ENCODE measurements at places on chromosomes 4 and X.

GRCh38 chr4:97845758-97846157, 297.5 kb downstream of the STPG2 start:
- no peak for DNase-seq

- DNase-seq: no peak
Observed at GRCh38 chrX:24979081-24979480, 36.7 kb downstream of the ARX start.

GRCh38 chrX:108359806-108360602, 78.2 kb downstream of the COL4A6 start:
- no peak for DNase-seq

GRCh38 chr4:57187246-57187645, 77.1 kb upstream of the IGFBP7 start:
- no peak for DNase-seq

DNA sequence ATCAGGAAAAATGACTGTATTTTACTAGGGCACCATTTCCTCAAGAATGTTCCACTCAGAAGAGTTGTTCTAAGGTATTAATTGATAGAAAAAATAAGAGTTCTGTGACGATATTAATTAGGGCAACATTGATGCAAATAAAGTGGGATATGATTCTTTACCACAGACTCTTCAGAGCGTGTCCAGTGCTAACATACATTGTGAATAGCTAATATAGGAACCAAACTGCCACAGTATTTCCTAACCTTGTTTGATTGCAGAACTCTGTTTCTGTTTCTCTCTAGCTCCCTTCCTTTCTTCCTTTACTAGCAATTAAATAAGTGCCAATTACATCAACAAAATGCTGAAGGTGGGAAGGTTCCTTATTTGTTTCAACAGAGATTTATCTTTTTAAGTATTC, 154.1 kb upstream of the CPEB2 start:
- no peak for DNase-seq

DNA sequence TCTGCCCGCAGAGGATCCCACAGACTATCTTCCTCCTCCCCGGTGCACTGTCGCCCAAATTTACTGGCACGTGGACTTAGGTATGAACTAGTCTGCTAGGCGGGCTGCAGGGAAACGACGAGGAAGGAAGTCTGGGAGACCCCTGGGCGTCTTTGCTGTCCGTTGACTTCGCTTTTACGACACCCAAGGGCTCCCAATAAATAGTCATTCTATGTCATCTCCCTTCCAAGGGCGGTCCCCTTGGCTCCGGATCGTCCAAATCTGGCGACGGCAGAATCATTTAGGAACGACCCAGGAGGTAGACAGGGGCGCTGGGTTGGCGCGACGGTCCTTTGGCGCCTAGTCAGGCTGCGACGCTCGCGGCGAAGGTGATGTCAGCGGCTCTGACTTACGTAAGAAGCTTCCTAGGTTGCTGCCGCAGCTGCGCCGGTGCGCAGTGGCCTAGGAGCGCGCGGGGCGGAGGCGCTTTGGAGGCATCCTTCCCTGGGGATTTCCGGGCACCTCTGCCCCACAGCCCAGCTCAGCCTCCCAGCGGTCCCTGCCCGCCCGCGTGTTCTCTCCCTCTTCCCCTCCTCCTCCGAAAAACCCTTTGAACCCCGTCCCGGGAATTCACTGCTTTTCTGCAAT, 2.2 kb downstream of the NHS start:
- DNase-seq: no peak

DNA sequence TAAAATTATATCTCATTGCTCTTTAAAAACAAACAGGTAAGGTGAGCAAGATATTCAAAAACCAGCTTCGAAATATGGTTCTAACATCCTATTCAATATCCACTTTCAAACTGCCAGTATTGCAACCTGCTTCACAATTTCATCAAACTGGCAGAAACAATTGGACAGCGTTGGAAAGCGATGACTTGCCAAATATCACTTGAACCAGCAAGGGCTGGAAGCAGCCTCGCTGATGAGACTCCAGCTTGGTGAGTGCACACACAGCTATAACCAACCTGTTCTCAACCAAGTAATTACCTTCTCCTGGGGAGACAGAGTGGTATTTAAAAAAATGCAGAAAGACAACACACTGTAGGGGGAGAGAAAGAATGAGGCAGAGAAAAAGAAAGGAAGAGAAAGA, 155.8 kb upstream of the RAI2 start:
- DNase-seq: no peak

- DNase-seq: no peak
Observed at GRCh38 chrX:91414713-91415112, 19.9 kb upstream of the PABPC5 start.

DNA sequence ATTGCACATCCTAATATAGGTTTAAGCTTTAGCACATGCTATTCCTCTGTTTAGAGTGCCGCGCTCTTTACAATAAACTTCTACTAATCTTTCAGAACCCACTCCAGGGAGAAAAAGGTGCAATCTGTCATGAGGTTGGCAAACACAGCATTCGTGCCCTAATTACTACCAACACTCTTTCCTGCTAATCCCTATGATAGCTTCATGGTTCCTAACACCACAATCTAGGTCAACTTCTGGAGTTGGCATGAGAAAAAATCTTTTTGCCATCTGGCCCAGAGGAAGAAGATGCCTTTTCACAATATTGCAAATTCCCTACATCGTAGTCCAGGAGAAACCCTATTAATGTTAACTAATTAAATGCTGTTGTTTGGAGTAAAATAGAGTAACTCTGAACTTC, 39.6 kb downstream of the TMA16 start:
- no peak for DNase-seq

DNA sequence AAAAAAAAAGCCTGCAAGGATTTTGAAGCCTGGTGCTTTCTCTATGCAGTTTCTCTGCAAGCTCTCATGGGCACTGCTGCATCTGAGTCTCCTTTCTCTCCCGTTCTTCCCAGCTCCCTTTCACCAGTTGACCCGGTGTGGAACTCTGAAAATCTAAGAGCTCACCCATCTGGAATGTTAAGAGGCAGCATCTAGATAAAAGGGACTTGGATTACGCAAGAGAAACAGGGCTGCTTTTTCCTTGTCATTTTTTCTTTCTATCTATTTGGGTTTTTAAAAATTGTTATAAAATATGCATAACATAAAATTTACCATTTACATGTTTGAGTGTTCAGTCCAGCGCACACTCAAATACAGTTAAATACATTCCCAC, 95.2 kb upstream of the RPS6KA3 start:
- DNase-seq: no peak

DNA sequence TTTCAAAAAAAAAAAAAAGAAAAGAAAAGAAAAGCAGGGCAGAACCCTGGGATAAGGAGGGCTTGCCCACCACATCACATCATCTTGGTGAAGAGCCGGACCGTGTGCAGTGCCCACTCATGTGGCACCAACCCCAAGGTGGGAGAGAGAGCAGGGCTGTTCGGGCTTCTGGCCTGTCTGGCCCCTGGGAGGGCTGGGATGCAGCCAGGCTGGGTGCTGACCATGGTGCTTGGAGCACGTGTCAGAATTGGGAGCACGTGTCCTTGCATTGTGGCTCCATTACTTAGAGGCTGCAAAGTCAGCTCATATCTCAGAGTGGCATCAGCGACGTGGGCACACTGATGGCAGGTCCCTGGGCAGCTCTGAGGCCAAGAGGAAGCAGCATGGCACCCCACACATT, 100.9 kb upstream of the AFAP1 start:
- DNase-seq: no peak

DNA sequence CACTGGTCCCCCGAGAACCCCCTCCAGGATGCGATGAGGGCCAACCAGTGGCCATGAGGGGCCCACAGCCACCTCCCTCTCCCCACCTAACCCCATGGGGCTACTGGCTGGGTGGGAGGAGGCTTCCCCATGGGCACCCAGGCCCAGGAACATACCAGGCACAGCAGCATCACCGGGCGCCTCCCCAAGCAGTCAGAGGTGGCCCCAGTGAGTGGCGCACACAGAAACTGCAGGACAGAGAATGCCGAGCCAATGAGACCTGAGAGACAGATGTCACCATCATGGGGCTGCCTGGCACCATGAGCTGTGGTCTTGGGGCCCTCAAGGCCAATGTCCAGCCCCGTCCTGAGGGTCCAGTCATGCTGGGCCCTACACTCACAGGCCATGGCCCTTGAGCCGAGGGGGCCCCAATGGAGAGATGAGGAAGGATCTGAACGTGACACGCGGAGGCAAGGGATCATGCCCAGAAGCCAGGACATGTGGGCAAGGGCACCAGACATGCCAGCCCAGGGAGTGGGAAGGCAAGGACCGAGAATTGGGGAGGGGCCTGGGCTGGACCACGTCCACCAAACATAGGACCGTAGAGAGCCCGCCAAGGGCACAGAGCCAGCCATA, 30.1 kb downstream of the NOP14 start:
- DNase-seq: no peak

- DNase-seq: no peak
Observed at GRCh38 chr4:57550198-57550597, 440.0 kb upstream of the IGFBP7 start.

- DNase-seq: no peak
Observed at GRCh38 chrX:11787564-11787963, 29.5 kb downstream of the MSL3 start.

- no peak for DNase-seq
Observed at GRCh38 chrX:69138512-69138911, 26.7 kb downstream of the PJA1 start.

GRCh38 chr4:168995537-168996295, 14.3 kb downstream of the CBR4 start:
- DNase-seq: no peak

DNA sequence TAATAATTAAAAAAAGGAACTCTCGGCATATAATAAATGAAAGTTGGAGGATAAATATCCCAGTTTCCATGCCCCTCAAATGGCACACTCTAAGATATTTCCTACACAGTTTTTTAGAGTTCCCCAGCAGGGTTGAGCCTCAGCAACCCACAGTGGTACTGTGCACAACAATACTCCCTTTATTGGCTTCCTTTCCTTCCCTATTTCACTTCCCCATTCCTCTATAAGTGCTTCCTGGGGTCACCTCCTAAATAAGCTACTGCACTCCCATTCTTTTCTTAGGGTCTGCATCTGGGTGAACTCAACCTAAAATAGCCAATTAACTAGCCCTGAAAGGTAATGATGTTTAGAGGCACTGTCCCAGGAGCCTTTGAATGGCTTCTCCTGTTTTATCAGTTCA, 76.4 kb upstream of the NHS start:
- DNase-seq: no peak

DNA sequence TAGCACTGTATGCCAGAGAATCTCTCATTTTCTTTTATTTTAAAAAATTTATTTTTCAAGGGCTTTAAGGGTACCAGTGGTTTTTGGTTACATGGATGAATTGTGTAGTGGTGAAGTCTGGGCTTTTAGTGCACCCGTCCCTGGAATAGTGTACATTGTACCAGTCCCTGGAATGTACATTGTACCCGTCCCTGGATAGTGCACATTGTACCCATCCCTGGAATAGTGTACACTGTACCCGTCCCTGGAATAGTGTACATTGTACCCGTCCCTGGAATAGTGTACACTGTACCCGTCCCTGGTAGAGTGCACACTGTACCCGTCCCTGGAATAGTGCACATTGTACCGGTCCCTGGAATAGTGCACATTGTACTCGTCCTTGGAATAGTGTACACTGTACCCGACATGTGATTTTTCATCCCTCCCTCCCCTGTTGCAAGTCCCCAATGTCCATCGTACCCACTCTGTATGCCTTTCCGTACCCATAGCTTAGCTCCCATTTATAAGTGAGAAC, 56.1 kb upstream of the HELT start:
- DNase-seq: no peak

DNA sequence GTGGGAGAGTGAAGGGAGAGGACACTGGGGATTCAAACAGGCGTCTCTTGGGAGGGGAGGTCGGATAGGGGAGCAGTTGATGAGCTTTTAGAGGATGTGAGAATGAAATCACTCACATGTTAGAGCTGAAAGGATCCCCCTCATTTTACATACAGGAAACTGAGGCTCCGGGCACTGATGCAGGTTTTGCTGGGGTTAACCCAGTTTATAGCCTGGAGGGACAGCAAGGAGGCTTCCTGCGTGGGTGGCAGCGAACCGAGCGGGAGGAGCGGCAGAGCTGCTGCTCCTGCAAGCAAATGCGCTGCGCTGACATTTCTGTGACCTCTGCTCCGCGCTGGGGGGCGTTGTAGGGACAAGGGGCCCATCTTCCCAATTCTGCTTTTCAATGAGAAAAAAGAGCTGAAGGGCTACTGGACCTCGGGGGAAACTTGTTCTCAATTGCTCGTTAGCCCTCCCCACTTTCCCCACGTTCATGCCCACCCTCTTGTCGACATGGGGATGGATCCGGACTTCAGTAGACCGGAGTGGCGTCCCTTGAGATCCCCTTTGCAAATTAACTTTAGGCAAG, 1.2 kb upstream of the NEUROG2 start:
- DNase-seq: no peak

DNA sequence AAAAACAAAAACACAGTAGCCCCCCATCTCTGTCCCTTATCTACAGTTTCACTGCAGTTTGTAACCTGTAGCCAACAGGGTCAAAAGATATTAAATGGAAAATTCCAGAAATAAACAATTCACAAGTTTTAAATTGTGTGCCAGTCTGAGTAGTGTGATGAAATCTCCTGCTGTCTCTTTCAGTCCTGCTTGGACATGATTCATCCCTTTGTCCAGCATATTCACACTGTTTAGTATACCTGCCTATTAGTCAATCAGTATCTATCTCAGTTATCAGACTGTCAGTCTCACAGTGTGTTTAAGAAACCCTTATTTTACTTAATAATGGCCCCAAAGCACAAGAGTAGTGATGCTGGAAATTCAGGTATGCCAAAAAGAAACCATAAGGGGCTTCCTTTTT, 21.9 kb downstream of the CNOT6L start:
- no peak for DNase-seq
